IPS DF 6.9 (cell line): ENCODE measurements at places on chromosomes 16 and 17.
A peak's percentile ranks its signal among the peaks of the same experiment; 100 is the strongest.

DNA sequence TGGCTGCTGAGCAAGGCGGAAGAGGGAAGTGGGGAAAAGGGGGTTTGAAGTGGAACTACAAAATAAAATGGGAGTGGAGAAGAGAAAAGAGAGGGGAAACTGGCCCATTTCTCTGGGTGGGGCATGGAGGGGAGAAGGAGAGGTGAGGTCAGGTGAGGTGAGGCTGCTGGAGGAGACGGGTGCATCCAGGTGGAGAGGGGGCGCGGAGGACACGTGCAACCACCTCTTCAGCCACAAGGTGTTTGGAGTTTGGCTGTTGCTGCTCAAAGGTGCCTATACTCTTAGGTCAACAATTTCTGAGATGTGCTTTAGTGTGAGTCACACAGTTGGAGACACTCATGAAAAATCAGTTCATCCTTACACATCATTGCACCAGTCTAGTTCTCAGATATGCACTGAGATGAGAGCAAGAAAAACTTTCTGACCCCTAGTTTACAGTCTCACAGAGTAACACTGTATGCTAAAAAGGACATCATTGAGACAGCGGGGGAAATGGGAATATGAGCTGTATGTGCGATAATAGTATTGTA is 4.8 kb downstream of the SLC6A4 start:
- no peak for DNase-seq

DNA sequence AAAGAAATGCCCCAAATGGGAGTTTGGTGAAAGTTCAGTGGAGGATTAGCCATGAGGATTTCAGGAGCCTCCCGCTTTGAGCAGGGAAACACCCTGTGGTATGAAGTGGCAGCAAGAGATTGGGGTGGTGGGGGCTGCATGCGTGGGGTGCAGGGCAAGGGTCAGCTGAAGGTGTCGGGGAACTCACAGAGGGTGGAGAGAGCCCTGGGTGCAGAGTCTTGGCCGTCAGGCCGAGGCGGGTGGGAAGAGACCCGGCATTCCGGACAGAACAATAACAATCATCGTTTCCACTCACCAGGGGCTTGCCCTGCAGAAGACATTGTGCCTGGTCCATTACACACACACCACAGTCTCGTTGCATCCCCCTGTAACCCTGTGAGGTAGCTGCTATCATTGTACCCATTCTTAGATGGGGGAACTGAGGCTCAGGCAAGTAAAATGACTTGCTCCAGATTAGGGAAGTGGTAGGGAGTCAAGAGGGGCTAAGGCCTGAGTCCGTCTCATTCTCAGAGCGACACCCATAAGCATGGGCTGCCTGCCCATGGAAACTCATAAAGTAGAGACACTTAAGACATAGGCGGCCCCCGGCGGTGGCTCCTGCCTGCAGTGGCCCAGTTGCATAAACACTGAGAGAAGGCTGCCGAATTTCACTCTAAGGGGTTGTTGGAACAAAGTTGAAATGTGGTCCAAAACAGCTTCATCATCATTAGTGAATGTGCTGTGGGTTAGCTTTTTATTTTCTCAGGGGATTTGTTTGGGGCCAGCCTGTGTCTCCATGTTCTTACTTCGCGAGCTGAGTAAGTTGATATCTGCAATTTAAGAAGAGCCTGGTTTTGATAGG is 93.3 kb downstream of the CMIP start:
- no peak for DNase-seq

DNA sequence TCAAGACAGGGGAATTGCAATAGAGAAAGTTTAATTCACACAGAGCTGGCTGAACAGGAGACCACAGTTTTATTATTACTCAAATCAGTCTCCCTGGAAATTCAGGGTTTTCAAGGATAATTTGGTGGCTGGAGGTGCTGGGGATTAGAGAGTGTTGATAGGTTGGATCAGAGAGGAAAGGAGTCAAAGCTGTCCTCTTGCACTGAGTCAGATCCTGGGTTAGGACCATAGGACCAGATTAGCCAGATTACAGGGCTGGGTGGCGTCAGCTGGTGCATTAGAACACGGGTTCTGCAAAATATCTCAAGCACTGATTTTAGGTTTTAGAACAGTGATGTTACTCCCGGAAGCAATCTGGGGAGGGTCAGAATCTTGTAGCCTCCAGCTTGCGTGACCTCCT is 1.8 kb upstream of the NSMCE1 start:
- no peak for DNase-seq

- DNase-seq = peak; percentile 9
These were observed 776.1 kb downstream of the KCNJ2 start for GRCh38 chr17:70945386-70945785.

DNA sequence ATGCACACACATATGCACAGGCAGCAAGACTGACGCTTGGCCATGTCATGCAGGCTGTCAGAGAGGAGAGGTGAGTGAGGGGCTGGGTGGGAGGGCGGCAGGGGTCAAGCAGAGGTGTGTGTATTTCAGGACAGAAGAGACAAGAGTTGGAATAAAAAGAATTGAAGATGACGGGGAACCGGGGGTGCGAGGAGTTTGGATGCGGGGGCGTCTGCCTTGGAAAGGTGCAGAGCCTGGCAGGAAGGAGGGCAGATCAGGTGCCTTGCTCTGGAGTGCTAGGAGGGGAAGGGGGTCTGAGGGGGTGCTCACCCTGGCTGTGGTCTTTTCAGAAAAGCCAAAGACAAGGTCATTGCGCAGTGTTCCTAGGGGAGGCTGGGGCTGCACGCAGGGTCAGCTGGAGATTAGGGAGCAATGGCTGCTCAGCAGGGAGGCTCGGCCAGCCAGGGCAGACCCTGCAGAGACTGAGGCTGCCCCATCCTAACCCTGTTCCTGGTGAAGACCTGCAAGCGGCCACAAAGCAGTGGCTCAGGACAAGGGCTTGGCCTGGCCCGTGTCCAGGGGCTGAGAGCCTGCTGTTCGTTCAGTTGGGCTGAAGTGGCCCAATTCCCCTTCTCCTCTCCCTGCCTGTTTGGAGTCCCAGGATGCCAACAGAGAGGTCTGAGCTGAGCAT is 23.7 kb upstream of the CBX4 start:
- DNase-seq = no peak

GRCh38 chr16:88484505-88485365 is 31.7 kb downstream of the ZFPM1 start:
- DNase-seq = no peak

- no peak for DNase-seq
These were observed 20.9 kb upstream of the IL17C start for GRCh38 chr16:88617268-88618031.

GRCh38 chr16:63653044-63653839 is 1468.6 kb downstream of the CDH11 start:
- DNase-seq = no peak

- DNase-seq = no peak
These were observed 21.7 kb downstream of the PPL start for GRCh38 chr16:4915226-4915761.
